ENCODE measurements at places on chromosomes 7 and 10. TPM values are rescaled to one million over a fixed set of nuclear protein-coding genes. Genes with fewer than 3 reads are reported as not detected.

CDHR1 gene
- 0.20 TPM for total RNA-seq

PNLIPRP2 gene
- not detected for total RNA-seq

DNA sequence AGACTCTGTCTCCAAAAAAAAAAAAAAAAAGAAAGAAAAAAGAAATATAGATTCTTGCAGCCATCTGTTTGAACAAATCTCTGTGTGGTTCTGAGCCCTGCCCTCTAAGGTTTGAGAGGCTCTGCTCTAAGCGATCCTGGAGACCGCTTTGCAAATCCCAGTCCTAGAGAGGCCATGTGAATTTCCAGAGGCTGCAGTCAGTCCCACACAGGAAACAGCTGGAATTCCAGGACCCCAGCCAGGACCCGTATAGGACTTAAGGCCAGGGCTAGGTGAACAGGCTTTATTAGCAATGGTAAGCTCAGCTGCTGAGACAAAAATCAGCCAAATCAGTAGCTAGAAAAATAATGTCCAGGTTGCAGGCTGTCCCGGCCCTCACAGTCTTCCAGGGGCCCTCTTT lies 154.8 kb downstream of the RPS24 start:
- no peak for DNase-seq

DNA sequence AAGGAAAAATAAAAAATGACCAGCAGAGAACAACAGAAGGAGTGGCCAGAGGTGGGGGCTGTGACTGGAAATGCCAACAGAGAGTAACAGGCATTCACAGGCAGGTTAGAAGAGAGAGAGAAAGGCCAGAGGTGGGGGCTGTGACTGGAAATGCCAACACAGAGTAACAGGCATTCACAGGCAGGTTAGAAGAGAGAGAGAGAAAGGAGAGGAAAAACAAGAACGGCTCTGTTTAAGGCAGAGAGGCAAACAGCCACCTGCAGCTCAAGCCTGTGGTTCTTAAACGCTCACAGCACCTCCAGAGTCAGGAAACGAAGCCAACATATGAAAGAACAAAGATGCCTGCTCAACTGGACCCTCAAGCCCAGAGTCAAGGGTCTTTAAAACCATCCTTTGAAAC lies 39.5 kb upstream of the DGKI start:
- no peak for DNase-seq

IGFBP3 gene
- total RNA-seq: 1.1 TPM

DNA sequence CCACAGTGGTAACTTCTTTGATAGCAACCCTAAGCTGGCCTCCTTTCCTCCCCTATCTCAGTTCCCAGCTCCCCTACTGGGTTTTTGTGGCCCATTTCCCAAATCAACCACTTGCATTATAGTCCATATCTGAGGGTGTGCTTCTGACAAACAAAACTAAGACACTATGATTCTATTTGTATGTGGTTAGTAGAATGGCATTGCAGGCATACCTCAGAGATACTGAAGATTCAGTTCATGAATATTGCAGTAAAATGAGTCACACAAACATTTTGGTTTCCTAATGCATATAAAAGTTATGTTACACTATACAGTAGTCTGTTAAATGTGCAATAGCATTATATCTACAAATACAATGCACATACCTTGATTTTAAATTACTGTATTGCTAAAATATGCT lies 15.4 kb upstream of the TMEM243 start:
- no peak for DNase-seq
